ENCODE measurements at places on chromosomes 3 and 15. TPM values are rescaled to one million over a fixed set of nuclear protein-coding genes. Genes with fewer than 3 reads are reported as not detected.
A peak's percentile ranks its signal among the peaks of the same experiment; 100 is the strongest.

PCNP gene
- total RNA-seq, result 128 TPM

DUT gene
- total RNA-seq, result 148 TPM

GRCh38 chr15:38896647-38897046 is 332.0 kb upstream of the RASGRP1 start:
- DNase-seq, result no peak

GRCh38 chr3:94336046-94336753 is 273.3 kb downstream of the NSUN3 start:
- peak; percentile 49 for DNase-seq

GRCh38 chr3:188789251-188789650 is 382.5 kb upstream of the TPRG1 start:
- DNase-seq, result no peak

- DNase-seq, result peak; percentile 6
These were observed 139.3 kb downstream of the ZNF609 start for GRCh38 chr15:64599716-64600115.

DNA sequence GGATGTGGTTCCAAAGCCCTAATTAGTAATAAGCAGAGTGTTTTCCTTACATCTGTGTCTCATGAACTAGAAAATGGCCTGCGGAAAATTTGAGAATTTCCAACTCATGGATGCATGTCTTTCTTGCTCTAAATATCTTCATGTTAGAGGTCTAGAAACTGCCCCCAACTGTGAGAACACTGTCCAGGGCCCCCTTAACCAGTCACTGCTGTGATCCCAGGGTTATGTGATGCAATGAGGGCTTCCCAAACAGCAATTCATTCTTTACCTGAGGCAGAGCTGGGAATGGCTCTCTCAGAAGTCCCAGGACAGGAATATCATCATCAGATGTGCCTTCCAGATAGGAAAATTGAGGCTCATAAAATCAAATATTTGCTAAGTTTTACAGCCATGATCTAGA is 8.2 kb downstream of the NPAP1 start:
- no peak for DNase-seq

DNA sequence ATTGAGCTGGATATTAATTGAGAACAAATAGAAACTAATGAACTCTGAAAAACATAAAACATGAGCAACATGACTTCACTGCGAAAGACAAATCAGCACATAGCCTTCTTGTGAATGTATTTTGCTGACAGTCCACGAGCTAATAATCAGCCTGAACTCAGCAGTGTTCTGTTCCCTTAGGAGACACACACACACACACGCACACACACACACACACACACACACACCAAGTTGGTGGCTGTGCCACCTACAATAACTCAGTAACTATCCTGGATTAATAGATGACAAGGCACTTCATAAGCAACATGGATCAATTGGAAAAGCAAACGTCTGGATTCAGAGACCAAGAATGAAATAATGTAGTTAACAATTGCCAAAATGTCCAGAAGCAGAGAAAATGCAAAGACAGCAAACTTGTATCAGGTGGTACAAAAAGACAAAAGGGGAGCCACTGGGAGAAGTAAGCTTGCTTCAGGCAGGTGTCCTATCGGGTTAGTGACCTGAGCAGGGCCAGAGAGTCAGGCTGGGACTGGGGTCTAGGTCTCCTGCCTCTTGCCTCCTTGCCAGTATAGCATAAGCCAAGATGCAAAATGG is 20.5 kb upstream of the UBE2Q2 start:
- DNase-seq, result no peak

DNA sequence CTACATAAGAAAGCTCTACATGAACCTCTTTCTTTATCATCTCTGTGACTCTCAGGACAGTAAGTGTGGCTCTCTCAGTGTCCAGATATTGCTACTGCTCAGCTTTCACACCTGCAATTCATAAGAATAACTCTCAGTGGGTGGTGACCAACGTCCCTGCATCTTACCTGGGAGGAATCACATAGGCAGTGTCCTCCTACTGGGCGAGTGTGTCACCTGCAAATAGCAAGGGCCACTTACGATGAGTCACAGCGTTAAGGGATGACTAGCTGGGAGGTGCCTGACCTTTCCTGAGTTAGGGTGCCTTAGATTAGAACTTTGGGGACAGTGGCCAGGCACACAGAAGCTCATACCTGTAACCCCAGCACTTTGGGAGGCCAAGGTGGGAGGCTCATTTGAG is 90.8 kb upstream of the C3orf80 start:
- no peak for DNase-seq

DNA sequence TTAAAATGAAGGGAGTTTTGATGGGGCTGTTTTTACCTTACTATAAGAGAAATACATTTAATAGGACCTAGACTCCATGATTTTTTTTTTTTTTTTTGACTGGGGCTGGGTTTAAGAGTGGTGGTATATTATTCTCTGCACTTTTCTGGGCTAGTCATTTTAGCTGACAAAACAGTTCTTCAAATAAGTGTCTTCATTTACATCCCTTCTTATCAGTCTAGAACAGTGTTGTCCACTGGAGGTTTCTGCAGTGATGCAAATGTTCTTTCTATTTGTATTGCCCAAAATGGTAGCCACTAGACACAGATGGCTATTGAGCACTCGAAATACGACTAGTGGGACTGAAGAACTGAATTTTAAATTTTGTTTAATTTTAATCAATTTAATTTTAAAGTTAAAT is 37.2 kb downstream of the KLHL18 start:
- DNase-seq, result no peak

DNA sequence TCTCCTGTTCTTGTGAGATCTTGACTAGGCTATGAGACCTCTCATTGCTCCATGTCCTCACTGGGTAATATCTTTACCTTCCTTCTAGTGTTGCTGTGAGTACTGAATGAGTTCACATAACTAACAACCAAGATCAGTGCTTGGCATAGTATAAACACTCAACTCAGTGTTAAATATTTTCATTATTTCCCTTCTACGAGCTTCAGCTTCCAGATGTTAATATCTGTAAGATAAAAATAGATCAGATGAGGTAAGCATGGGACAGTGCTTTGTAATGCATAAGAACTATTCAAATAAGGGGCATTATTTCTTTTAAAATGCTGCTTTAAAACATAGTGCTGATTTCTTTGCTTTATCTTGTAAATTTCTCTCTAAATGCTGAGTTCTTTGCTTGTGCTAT is 130.8 kb downstream of the DIPK2A start:
- no peak for DNase-seq

- no peak for DNase-seq
These were observed 297.6 kb upstream of the CHRNA7 start for GRCh38 chr15:31732726-31733125.

- no peak for DNase-seq
These were observed 71.9 kb upstream of the MBNL1 start for GRCh38 chr3:152196782-152197181.

GRCh38 chr3:141680620-141681389 is 57.3 kb upstream of the RNF7 start:
- DNase-seq, result peak; percentile 89

Measured in A172 (cell line).